ENCODE measurements at places on chromosomes 1 and 21. TPM values are rescaled to one million over a fixed set of nuclear protein-coding genes. Genes with fewer than 3 reads are reported as not detected.

GRCh38 chr1:154994269-154994587 is 842 bp downstream of the LENEP start:
- DNase-seq = no peak

DNA sequence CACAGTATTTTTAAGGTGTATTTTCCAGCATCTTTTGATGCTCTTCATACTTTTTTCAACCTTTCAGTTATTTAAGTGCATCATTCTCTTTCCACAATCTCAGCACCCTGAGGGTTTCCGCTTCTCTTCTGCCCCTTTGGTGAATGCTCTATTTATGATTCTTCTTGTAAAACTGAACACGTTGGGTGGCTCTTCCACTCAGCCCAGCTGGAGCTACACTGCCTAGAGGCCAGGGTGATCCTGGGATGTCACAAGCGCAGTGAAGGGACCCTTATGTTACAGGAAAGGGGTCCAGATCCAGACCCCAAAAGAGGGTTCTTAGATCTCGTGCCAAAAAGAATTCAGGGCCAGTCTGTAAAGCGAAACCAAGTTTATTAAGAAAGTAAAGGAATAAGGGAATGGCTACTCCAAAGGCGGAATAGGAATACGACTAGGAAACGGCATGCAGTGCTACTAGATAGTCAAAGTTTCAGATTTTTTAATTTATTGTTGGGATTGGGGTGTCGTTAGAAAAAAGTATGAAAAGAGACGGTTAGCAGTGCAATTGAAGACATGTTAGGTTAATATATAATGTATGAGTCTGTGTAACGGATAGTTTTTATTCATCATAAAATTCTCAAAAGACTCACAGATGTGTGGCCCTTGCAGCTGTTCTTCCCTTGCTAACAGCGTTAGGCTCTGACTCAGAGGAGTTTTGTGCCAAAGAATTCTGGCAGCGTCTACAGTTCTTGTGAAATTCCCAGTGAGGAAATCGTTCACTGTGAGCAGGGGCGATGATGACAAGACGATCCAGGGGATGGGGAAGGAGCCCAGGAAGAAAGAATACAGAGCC is 14.4 kb upstream of the ERVH48-1 start:
- DNase-seq = peak; percentile 91

DNA sequence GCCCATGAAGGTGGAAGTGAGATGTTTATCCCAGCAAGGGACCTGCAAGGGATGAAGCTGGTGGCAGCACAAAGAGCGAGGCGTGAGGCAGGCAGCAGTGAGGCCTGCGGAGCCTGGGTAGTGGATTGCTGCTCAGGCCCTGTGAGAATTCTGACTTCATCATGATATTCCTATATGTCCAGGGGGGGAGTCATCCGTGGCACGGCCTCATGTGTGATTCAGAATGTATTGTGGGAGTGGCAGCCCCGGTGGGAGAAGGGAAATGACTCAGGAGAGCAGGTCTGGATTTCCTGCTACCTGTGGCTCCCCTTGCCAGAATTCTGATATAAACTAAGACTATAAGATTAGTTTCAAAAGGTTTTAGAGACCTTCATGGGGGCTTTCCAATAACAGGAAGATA is 240.9 kb downstream of the CAMTA1 start:
- no peak for DNase-seq

GRCh38 chr1:98371764-98372163 is 289.8 kb upstream of the SNX7 start:
- DNase-seq = no peak

- no peak for DNase-seq
Observed at GRCh38 chr1:225666495-225666894, 13.6 kb upstream of the ENAH start.

The DENND2C gene
- polyA plus RNA-seq = 0.64 TPM

The FNBP1L gene
- polyA plus RNA-seq = 24.1 TPM

The REN gene
- polyA plus RNA-seq = 0.72 TPM

The PRCC gene
- 58.6 TPM for polyA plus RNA-seq
